ENCODE measurements at places on chromosomes 4 and X.

GRCh38 chr4:48222491-48222890, 47.1 kb downstream of the TEC start:
- no peak for DNase-seq

DNA sequence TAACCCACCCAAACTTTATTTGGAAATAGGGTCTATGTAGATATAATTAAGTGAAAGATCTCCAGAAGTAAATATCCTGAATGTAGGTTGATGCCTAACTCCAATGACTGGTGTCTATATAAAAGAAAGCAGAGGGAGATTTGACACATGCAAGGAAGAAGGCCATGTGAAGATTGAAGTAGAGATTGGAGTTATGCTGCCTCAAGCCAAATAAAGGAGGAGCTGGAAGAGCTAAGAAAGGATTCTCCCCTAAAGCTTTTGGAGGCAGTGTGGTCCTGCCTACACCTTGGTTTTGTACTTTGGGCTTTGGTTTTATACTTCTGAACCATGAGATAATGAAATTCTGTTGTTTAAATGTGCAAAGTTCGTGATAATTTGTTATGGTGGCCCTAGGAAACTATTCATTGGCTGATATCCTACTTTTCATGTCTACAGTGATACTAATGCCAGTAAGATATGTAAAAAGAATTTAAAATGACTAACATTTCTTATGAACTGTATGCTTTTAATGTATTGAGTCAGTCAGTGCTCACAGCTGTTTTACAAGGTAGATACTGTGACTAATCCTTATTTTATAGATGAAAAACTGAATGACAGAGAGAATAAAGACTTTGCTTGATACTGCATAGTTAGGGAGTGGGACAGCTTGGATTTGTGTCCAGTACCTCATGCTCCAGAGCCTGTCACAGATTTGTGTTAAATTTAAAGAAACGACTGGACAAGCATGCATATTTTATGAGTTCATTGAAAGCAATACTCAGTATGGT, 5.9 kb upstream of the RAB40AL start:
- DNase-seq: no peak

DNA sequence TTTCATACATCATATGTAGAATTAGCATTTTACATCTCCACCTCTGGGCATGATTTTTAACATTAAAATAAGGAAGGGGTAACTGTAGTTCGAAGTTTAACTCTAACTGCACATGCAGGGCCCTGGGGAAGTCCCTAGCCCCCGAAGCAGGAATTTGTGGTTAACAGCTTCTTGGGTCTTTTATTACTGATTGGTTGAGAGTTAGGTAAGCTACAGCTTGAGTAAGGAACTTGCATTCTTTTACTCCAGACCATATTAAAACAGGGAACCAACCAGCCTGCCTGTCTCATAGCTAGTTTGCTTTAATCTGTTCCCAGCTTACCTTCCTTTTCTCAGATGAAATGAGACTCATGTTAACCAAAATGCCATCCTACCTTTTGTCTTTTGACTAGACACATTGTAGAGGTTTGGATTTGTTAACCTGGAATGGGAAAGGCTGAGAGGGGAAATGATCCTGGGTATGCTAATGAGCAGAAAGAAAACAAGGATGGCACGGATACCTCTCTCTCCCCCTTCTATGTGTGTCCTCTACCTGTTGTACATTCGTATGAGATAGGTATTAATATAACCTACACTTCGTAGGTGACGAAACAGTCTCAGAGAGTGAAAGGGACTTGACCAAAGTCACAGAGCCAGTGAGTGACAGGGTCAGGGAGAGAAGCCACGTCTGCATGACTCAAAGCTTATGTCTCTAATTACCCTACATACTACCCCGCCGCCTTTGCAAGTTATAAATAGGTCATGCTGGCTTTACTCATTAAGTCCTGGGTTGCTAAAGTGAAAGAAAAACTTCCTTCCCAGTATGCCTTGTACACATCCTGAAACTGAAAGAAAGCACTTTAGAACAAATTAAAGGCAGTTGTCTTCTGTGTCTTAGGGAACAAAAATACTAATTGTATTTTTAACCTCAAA, 119.5 kb upstream of the AFF2 start:
- DNase-seq: peak; percentile 41

GRCh38 chr4:4865705-4866123, 6.2 kb downstream of the MSX1 start:
- DNase-seq: no peak

DNA sequence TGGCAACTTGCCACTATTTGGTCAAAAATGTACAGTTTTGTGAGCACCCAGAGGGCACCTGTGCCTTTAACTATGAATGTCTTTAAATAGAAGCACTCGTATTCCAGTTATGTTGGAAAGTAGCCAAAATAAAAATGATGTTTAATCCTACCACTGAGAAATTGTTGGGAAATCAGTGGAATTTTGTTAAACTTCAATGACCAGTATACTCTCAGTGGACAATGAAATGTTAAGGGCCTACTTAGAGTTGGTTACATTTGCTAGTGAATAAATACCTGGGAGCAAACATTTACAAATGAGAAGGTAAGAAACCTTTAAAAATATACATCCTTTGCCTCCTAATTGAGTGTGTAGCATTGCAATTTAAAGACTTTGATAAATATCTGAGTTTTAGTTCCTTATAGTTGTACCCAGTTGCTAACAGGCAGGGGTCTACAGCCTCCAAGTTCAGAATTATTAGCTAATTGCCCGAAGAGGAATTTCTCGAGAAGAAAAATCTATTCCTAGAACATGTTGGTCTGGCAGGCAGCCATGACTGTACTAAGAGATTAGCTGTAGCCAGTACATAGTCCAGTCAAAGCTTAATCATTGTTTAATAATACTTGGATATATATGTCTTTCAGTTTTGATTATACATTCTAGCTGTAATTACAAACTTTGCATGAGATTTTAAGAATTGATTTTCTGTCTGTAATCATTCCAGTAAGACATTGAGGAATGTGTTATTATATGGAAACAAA, 93.2 kb downstream of the IL1RAPL2 start:
- DNase-seq: no peak

- DNase-seq: peak; percentile 40
These were observed 811 bp downstream of the FLNA start for GRCh38 chrX:154373340-154374306.

DNA sequence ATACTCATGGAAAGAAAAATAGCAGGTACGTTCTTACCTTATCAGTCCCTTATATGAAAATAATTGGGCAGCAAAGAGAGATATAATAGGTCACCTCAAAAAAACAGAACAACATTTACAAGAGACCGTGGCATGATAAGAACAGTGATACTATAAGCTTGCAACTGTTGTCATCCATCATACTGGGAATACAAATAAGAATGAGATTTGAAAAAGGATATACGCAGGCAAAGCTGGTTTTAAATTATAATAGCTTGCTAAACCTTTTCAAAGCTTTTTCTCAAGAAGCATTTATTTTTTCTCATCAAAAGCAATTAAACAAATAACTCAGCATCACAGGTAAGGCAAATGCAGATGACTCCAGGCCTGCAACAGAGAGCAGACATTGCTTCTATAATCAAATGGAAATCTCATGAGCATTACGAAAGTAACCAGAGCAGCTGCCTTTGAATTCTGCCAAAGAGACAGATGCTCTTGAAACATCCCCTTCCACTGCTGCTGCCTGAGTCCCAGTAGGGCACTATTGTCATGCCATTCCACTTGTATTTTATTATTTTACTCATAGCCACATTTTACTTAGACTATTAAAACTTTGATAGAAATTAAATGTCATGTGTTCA, 620.6 kb upstream of the GNPDA2 start:
- DNase-seq: no peak

GRCh38 chr4:52627876-52628275, 31.2 kb downstream of the USP46 start:
- DNase-seq: no peak

- no peak for DNase-seq
These were observed 278.0 kb upstream of the BOD1L1 start for GRCh38 chr4:13905543-13905942.

GRCh38 chr4:58225460-58225859, 1115.3 kb upstream of the IGFBP7 start:
- no peak for DNase-seq

DNA sequence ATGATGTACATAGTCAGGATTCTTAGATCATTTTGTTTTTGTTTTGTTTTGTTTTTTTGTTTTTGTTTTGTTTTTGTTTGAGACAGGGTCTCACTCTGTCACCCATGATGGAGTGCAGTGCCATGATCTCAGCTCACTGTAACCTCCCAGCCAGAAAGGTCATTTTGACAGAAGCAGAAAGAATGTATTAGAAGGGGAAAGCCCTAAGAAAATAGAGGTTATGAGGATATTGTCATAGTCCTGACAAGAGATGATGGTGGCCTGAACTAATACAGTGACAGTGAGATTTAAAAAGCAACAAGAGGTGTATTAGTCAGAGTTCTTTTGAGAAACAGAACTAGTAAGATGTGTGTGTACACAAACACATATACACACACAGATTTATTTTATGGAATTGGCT, 503.3 kb downstream of the RPA4 start:
- DNase-seq: no peak

- no peak for DNase-seq
These were observed 141.5 kb downstream of the SOWAHB start for GRCh38 chr4:76756416-76756815.

- DNase-seq: no peak
These were observed 98.0 kb downstream of the NAA11 start for GRCh38 chr4:79227860-79228259.

DNA sequence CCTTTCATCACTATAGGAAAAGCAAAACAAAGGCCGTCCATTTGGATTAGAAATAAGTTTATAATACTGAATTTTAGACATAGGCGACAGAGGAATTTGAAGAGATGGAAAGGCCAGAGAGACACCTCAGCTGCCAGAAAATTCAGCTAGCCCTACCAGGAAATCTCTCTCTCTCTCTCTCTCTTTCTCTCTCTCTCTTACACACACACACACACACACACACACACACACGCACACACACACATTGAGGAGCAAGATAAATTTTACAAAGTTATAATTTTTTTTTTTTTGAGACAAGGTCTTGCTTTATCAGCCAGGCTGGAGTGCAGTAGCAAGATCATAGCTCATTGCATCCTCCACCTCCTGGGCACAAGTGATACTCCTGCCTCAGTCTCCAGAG, 1.4 kb downstream of the XK start:
- DNase-seq: no peak

GRCh38 chrX:154443992-154444754, at the start of gene FAM50A:
FAM50A (plus strand) TSS chrX:154444141; CDS start chrX:154444236, 95 bp downstream.
- peak; percentile 76 for DNase-seq

DNA sequence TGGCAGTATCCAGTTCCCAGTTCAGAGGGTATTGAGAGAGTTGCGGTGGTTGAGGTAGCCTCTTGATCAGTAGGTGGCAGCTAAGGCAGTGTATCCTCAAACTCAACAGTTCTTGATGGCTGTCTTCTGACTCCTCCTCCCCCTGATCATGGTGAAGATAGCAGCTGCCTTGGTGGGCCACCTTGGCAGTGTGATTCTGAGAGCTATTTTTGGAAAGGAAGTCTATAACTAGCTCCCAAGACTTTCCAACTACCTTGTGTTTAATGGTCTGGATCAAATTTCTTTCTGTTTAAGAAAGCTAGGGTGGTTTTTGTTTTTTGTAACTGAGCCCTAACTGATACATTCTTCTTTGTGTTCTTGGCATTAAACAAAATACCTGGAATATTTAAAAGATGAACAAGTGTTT, 10.5 kb upstream of the TBC1D19 start:
- no peak for DNase-seq

DNA sequence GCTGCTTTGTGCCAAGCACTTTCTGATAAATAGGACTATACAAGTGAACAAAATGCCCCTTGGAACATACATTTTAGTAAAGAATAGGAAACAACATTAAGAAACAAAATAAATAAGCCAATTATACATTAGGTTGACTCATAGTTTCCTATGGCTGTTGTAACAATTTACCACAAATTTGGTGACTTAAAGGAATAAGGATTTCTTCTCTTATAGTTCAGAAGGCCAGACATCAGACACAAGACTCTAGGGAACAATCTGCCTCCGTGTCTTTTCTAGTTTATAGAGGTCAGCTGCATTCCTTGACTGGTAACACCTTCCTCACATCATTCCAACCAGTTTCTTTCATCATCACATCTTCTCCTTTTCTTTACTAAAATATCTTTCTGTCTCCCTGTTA, 235.9 kb upstream of the PCDH18 start:
- no peak for DNase-seq

DNA sequence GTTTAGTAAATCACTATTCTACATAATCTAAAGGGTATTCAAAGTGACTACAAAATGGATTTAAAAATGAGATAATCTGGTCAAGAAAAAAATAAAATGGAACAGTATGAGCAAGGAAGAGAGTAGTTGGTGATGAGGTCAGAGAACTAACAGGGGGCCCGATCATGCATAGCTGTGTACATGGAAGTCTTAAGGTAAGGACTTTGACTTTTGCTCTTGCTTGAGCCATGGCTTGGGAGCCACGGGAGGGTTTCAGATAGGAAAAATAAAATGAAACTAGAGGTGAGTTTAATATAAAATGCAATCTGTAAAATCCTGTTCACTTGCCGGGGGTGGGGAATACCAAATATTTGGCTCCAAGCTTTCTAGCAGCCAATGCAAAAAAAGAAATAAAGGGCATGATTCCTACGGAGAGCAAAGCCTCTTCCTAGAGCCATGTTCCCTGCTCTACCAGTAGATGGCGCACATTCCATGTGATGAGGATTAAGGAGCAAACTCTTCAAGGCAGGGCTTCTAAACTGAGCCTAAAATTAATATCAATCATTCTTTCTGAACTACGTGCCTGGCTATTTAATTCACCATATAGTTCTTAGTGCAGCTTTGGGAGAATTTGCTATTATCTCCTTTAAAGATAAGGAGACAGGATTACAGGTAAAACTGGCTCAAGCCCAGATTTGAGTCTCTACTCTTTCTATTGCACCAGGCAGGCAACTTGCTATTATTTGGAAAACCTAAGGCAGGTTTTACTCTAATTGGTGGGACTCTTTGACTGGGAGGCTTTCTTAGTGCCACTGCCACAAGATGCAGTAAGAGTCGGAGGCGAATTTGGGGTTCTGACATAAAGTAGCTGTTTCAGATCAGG, 6.8 kb upstream of the CLCN5 start:
- peak; percentile 38 for DNase-seq

- no peak for DNase-seq
These were observed 57.6 kb upstream of the CLNK start for GRCh38 chr4:10741961-10742699.

DNA sequence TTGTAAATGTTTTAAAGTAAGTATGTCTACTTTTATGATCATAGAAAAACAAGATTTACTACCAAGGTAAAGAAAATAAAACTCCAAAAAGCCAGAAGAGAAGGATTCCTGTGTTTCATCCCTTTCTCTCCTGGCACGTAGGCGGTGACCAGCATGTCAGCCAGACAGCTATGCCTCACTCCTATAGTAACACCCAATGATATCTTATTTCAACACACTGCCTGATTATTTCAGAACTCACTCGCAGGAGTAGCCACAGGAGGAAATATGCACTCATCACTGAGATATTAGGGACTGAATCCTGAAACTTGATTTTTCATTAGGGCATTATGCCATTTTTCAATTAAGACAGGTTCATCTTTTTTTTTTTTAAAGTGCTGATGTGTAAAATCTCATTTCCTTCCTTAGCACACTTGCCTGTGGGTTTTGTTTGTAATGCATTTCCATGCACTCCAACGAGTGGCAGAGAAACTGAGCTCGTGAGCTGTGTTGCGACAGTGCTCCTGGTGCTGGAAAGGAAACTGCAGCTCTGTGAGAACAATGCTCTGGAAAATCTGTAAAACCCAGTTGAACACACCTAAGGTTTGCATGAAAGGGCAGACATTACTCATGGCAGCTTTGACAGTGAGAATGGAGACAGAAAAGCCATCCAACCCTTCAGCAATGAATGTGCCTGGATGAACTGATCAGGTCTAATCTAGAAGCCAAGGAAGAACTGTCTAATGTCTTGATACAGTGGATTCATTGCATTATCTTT, 18.2 kb downstream of the RAI2 start:
- DNase-seq: no peak

- DNase-seq: no peak
These were observed 1.1 kb downstream of the CTBP1 start for GRCh38 chr4:1247864-1248244.
